ENCODE measurements at places on chromosomes 4 and X.
A peak's percentile ranks its signal among the peaks of the same experiment; 100 is the strongest.

DNA sequence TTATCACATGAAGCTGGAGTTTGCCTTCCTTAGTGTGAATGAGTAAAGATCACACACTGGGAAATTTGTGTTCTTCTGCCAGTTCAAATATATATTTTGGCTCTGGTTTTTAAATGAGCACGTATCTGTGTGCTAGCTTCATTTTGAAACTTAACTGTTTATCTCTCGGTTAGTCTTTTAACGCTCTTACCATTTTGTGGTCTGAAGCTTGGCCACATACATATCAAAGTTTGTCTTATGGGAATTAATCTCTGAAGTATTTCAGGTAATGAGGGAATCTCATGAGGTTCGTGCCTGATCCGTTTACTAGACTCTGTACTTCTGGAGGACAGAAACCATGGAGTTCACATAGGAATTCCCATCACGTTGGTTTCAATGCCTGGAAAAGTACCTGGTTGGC lies 13.8 kb downstream of the ATP10D start:
- DNase-seq: no peak

DNA sequence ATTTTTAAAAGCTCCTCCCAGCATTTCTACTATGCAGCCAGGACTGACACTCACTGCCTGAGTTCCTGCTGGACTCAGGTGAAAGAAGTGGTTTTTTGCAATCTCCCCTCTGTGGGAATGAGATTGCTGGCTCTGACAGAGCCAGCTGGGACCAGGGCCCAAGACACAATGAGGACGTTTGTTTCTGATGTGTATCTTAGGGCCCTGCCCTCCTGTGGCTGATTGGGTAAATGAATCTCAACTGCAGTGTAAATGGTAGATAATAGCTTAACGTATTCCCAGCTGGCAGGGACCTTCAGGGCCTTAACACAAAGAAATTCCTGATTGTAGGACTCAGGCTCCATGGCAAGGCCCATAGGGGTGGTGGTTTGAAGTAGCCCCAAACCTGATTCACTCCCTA lies 85.8 kb upstream of the PRPS1 start:
- DNase-seq: peak; percentile 33

- no peak for DNase-seq
Measured at GRCh38 chr4:82373486-82373815, 340 bp downstream of the HNRNPD start.

- DNase-seq: no peak
Measured at GRCh38 chr4:15354371-15355297, 73.2 kb upstream of the C1QTNF7 start.

- peak; percentile 51 for DNase-seq
Measured at GRCh38 chr4:39067451-39067850, 5.4 kb downstream of the KLHL5 start.
